Esophagus muscularis mucosa (tissue), 4 donors: ENCODE measurements at places on chromosomes 12 and 14. TPM values are rescaled to one million over a fixed set of nuclear protein-coding genes. Genes with fewer than 3 reads are reported as not detected.
A peak's percentile ranks its signal among the peaks of the same experiment; 100 is the strongest.

DNA sequence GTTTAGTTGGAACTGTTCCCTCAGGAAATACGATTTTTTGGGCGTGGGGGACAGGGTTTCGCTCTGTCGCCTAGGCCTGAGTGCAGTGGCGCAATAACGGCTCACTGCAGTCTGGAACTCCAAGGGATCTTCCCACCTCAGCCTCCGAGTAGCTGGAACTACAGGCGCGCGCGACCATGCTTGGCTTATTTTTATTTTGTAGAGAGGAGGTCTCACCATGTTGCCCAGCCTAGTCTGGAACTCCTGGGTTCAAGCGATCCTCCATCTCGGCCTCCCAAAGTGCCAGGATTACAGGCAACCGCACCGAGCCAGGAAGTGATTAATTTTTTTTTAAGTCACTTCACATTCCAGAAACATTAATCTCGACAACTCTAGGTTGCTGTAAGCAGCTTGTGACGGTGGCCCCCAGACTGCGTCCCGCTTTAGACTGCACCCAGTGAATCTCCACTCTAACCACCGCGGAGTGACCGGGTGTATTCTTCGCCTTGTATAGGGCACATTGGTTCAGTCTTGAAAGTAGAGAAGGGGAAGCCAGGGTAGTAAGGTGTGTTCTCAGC lies 830 bp upstream of the MIS18BP1 start:
- peak overlapping the region; percentile 93 for H3K27ac ChIP-seq
- peak overlapping the region; percentile 73 for H3K4me3 ChIP-seq
- no peak for DNase-seq
- H3K36me3 ChIP-seq: no peaks in the 10 kb centered on the region
- H3K27me3 ChIP-seq: no peaks in the 10 kb centered on the region
- H3K4me1 ChIP-seq: peaks cover 18% of the 10 kb centered on the region

GRCh38 chr14:29648045-29648444 lies 279.6 kb downstream of the PRKD1 start:
- DNase-seq: no peak
- H3K27ac ChIP-seq: no peak overlapping the region
- peaks cover 21% of the 10 kb centered on the region for H3K4me1 ChIP-seq
- no peaks in the 10 kb centered on the region for H3K27me3 ChIP-seq

GRCh38 chr14:63326840-63327239 lies 8.1 kb upstream of the GPHB5 start:
- no peak overlapping the region for H3K4me3 ChIP-seq
- H3K4me1 ChIP-seq: no peaks in the 10 kb centered on the region
- no peaks in the 10 kb centered on the region for H3K27me3 ChIP-seq
- DNase-seq: no peak
- H3K27ac ChIP-seq: no peak overlapping the region
- H3K36me3 ChIP-seq: no peaks in the 10 kb centered on the region

- H3K4me3 ChIP-seq: no peak overlapping the region
- no peaks in the 10 kb centered on the region for H3K36me3 ChIP-seq
- H3K27me3 ChIP-seq: peaks cover 37% of the 10 kb centered on the region
- no peak overlapping the region for H3K27ac ChIP-seq
- no peak for DNase-seq
Observed at GRCh38 chr12:127125607-127126259, 1141.2 kb upstream of the TMEM132C start.

DNA sequence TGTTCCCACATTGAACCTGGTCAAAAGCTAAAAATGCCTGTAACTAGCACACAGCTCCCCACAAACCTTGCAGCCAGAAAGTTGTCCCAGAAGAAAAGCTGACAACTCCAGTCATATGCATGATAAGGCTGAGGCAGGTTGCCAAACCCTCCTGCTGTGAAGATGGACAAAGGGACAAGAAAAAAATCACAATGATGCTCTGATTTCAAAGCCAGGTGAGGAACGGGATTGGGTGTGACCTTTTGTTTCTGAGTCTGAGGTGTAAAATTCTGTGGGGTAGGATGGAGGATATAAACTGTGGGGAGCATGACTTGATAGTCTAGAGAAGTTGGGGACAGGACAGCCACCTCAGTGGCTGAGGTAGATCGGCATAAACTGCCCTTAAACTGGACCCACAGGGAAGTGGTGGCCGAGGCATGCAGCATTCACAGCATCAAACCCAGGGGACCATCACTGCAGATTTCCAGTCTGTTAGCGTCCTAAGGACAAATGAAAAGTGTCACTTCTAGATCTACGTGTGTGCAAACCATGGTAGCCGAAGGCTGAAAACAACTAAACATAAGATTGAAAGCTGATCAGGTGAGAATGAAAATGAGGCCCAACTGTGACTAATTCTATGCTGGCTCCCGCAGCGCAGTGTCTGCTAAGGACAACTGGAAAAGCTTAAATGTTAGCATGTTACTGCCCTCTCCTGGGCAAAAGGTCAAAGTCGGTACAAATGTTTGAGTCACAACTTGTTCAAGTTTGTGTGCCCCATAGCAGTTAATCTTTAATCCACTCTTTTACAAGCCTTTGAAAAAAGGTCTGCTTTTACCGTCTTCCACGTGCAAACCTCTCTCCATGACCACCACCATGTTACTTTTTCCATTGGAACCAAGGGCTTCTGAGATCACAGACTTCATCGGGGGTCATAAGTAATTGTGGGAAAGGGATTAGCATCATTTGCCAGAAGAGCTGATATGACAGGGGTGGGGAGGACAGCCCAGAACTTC lies 39.8 kb downstream of the GRIN2B start:
- no peaks in the 10 kb centered on the region for H3K36me3 ChIP-seq
- peak; percentile 75 for DNase-seq
- no peak overlapping the region for H3K4me3 ChIP-seq
- H3K27ac ChIP-seq: no peak overlapping the region
- no peaks in the 10 kb centered on the region for H3K4me1 ChIP-seq

DNA sequence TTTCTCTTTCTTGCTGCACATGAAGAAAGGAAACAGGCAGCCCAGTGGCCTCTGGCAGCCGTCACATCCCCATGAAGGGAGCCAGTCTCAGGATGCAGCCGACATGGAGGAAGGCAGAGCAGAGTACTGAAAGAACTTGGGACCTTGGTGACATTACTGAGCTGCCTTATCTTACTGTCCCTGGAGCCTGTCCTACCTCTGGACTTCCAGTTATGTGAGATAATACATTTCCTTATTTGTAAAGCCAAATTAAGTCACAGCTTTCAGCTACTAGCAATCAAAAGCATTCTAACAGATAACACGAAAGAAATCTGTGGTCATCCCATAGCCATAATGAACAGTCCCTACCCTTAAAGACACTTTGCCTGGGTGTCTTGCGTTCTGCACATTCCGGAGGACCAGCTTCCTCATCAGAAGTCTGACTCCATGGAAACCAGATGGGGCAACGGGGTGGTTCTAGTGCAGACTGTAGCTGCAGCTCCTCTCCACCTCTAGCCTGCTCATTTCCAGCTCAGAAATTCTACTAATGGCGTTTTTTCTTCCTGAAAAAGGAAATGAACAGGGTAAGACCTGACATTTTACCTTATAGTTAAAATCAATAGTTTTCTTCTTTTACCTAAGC lies 7.8 kb upstream of the EGLN3 start:
- no peaks in the 10 kb centered on the region for H3K27me3 ChIP-seq
- DNase-seq: no peak
- H3K4me1 ChIP-seq: no peaks in the 10 kb centered on the region
- H3K27ac ChIP-seq: no peak overlapping the region
- no peak overlapping the region for H3K4me3 ChIP-seq

The TMEM233 gene
- total RNA-seq: 0.42 TPM

GRCh38 chr12:30985814-30986452 lies 59.4 kb downstream of the TSPAN11 start:
- no peaks in the 10 kb centered on the region for H3K36me3 ChIP-seq
- no peaks in the 10 kb centered on the region for H3K27me3 ChIP-seq
- H3K27ac ChIP-seq: no peak overlapping the region
- H3K4me1 ChIP-seq: no peaks in the 10 kb centered on the region
- no peak overlapping the region for H3K4me3 ChIP-seq

- H3K4me3 ChIP-seq: no peak overlapping the region
- H3K36me3 ChIP-seq: no peaks in the 10 kb centered on the region
- H3K4me1 ChIP-seq: peaks cover 9% of the 10 kb centered on the region
- H3K27me3 ChIP-seq: no peaks in the 10 kb centered on the region
- H3K27ac ChIP-seq: no peak overlapping the region
Observed at GRCh38 chr14:72519543-72519942, 374.4 kb downstream of the DPF3 start.

- H3K36me3 ChIP-seq: no peaks in the 10 kb centered on the region
- no peak for DNase-seq
- H3K4me1 ChIP-seq: no peaks in the 10 kb centered on the region
- peak overlapping the region; percentile 71 for H3K27ac ChIP-seq
Observed at GRCh38 chr12:41211448-41211847, 23.3 kb downstream of the PDZRN4 start.

GRCh38 chr12:44148936-44149335 lies 313.1 kb downstream of the TMEM117 start:
- DNase-seq: no peak
- no peak overlapping the region for H3K27ac ChIP-seq
- no peaks in the 10 kb centered on the region for H3K4me1 ChIP-seq
- H3K4me3 ChIP-seq: no peak overlapping the region
- H3K27me3 ChIP-seq: no peaks in the 10 kb centered on the region
- H3K36me3 ChIP-seq: no peaks in the 10 kb centered on the region

- H3K27me3 ChIP-seq: no peaks in the 10 kb centered on the region
- peak; percentile 91 for DNase-seq
- peak overlapping the region; percentile 39 for H3K4me3 ChIP-seq
- no peak overlapping the region for H3K27ac ChIP-seq
Observed at GRCh38 chr12:1917172-1918070, 1.0 kb downstream of the CACNA2D4 start.

The NABP2 gene
- total RNA-seq: 27.7 TPM

The CKAP4 gene
- total RNA-seq: 31.3 TPM

The GLIPR1L2 gene
- 0.17 TPM for total RNA-seq

DNA sequence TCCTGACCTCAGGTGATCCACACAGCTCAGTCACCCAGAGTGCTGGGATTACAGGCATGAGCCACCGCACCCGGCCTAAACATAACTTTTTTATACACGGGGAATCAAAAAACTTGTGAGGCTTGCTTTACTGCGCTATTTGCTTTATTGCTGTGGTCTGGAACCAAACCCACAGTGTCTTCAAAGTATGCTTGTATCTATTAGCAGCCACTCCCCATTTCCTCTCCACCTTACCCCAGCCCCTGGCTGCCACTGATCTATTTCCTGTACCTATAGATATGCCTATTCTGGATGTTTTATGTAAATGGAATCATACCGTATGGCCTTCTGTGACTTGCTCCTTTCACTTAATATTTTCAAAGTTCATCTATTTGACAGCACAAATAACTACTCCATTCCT lies 233.4 kb downstream of the BMP4 start:
- no peaks in the 10 kb centered on the region for H3K36me3 ChIP-seq
- no peak overlapping the region for H3K27ac ChIP-seq

DNA sequence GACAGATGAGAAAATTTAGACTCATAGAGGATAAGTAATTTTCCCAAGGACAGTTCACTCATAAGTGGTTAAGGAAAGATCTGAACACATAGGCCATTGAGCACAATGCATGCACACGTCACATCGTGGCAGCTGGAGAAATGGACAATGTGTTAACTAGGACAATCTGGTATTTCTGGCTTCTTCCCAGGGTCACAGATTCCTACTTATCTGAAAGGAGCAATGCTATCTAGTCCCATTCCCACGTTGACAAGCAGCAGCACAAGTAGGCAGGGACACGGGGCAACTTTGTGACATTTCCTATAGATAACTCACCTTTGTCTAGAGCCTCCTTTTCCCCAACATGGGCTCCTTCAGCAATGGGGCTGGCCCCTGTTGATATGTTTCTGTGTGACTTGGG lies 6.7 kb upstream of the CMAS start:
- H3K36me3 ChIP-seq: no peaks in the 10 kb centered on the region
- H3K27ac ChIP-seq: no peak overlapping the region
- DNase-seq: no peak
- no peaks in the 10 kb centered on the region for H3K27me3 ChIP-seq
- H3K4me1 ChIP-seq: peaks cover 10% of the 10 kb centered on the region

The NRIP2 gene
- 9.7 TPM for total RNA-seq

GRCh38 chr12:48002773-48003218 lies 1.5 kb downstream of the COL2A1 start:
- H3K27me3 ChIP-seq: peaks cover 95% of the 10 kb centered on the region
- no peak for DNase-seq
- H3K4me1 ChIP-seq: peaks cover 47% of the 10 kb centered on the region
- H3K27ac ChIP-seq: no peak overlapping the region

GRCh38 chr12:31362115-31362758 lies 36.3 kb upstream of the SINHCAF start:
- H3K27ac ChIP-seq: no peak overlapping the region
- H3K36me3 ChIP-seq: no peaks in the 10 kb centered on the region
- no peak overlapping the region for H3K4me3 ChIP-seq
- no peaks in the 10 kb centered on the region for H3K4me1 ChIP-seq
- no peak for DNase-seq

The TSPAN9 gene
- total RNA-seq: 13.7 TPM

The FAM216A gene
- 9.5 TPM for total RNA-seq

- H3K36me3 ChIP-seq: no peaks in the 10 kb centered on the region
- peaks cover 36% of the 10 kb centered on the region for H3K4me1 ChIP-seq
- no peak for DNase-seq
- no peak overlapping the region for H3K4me3 ChIP-seq
- no peaks in the 10 kb centered on the region for H3K27me3 ChIP-seq
Observed at GRCh38 chr14:77003960-77004710, 24.4 kb downstream of the IRF2BPL start.

The ATP2A2 gene
- 231 TPM for total RNA-seq

DNA sequence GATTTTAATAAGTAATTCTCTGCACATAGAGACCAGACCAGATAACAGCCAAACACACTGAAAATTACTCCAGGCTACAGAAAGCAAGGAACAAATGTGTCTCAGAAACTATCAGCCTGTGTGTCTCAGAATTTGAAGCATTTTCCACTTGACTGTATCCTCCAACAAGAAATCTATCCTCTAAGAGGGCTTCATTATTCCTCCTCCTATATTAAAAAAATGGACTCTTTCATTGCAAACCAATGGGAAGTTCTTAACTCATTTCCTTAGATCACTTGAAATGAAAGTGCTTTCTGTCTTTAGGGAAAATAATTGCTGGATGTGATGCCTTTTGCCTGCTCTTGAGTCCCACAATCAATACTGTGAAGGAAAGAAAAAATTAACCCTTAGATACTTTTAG lies 2.3 kb downstream of the ST8SIA1 start:
- no peak for DNase-seq
- H3K27ac ChIP-seq: peak overlapping the region; percentile 84
- peak overlapping the region; percentile 83 for H3K4me3 ChIP-seq
- H3K36me3 ChIP-seq: no peaks in the 10 kb centered on the region

The OAS1 gene
- 10.0 TPM for total RNA-seq

DNA sequence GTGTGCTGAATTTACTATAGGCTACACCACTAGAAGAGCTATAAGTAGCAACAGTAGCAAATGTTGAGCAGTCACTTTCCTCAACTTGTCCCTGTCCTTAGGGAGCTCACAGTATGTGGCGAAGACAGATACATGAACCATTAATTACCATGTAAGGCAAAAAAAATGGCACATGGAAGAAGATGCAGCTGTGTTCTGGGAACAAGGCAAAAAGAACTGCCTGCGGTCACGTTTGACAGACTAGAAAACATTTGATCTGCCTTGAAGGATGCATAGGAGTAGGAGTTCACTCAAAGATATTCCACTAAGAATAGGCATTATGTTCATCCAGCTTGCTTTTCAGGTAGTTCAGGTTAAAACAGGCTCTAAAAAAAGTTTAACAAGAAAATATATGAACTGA lies 46.5 kb upstream of the IFNG-AS1 start:
- H3K4me1 ChIP-seq: peaks cover 14% of the 10 kb centered on the region
- H3K27ac ChIP-seq: no peak overlapping the region
- no peaks in the 10 kb centered on the region for H3K36me3 ChIP-seq
- H3K4me3 ChIP-seq: no peak overlapping the region
- H3K27me3 ChIP-seq: no peaks in the 10 kb centered on the region

The NUDT14 gene
- total RNA-seq: 2.1 TPM

The ATP23 gene
- total RNA-seq: 17.9 TPM
